CD4-positive, alpha-beta T cell treated with Interleukin-4 for 1 hour (primary cell): ENCODE measurements at places on chromosomes 5 and 9.

- DNase-seq = no peak
Observed at GRCh38 chr9:134730761-134731496, 89.3 kb downstream of the COL5A1 start.

DNA sequence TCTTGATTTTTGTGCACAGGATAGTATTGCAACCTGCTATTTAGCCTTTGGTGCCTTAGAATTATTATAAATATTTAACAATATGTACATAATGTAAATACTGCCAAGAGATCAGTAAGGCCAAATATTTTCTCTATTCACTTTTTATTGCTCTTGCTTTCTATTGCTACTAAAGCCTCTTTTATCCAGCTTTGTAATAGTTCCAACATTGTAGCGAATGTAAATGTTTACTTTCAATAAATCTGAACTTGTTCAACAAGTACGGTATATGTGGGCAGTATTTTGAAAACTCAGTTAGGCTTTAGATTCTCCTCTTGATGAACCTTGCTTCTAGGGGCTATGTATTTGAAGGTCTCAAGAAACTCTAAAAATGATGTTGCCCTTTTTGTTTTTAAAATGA lies 179.8 kb downstream of the PARP8 start:
- no peak for DNase-seq

- DNase-seq = peak; percentile 75
Observed at GRCh38 chr5:14706615-14707021, 42.1 kb downstream of the OTULIN start.

DNA sequence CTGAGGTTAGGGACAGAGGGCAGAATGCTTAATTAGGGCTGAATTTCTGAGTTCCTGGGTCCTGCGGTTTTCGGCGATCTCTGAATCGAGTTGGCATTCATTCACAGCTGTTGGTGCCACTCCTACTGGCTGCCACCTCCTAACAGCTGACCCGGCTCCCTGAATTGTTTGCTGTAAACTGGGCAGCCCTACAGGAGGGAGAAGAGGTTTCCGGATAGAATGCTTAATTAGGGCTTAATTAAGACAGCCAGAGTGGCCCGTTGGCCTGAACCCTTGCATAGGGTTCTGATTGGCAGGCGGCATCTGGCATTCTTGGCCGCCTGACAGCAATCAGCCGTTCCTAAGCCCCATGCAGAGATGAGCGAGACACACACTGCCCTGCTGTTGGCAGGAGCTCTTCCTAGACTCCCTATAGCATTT lies 25.7 kb downstream of the FRMPD1 start:
- DNase-seq = no peak

- DNase-seq = no peak
Observed at GRCh38 chr9:136151214-136151804, 32.6 kb upstream of the TMEM250 start.

DNA sequence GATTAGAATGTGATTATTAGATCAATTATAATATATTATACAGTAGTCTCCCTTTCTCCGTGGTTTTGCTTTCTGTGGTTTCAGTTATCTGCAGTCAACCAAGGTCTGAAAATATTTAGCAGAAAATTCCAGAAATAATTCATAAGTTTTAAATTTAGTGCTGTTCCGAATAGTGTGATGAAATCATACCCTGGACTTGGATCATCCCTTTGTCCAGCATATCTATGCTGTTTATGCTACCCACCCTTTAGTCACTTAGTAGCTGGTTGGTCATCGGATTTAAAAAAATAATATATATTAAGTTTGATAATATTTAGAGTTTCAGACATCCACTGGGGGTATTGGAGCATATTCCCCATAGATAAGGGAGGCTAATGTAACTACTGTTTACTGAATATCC lies 19.6 kb downstream of the RMI1 start:
- no peak for DNase-seq

GRCh38 chr5:115601701-115602590 lies at the start of gene TICAM2:
Gene TICAM2, minus strand, starts transcription at chr5:115602479. Its CDS starts 21,223 bp downstream, at chr5:115581256.
- peak; percentile 61 for DNase-seq

DNA sequence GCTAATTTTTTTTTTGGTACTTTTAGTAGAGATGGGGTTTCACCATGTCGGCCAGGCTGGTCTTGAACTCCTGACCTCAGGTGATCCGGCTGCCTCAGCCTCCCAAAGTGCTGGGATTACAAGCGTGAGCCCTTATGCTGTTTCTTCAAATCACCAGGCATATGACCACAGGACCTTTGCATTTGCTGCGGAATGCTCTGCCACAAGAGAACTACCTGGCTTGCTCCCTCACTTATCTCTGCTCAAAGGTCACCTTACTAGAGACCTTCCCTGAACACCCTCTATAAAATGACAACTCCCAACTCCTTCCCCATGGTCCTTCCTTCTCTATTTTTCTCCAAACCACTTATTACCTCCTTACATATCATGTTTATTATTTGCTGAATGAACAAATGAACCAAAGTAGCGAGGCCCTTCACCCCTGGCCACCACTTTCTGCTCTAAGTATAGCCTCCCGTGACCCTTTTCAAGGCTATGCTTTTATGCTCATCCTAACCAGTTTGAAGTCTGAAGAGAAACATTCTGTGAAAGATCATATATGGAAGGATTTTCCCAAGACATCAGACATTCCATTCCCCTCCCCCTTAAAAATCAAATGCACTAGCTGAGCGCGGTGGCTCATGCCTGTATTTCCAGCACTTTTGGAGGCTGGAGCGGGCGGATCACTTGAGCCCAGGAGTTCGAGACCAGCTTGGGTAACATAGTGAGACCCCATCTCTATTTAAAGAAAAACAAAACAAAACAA lies 1.3 kb downstream of the ZER1 start:
- no peak for DNase-seq

DNA sequence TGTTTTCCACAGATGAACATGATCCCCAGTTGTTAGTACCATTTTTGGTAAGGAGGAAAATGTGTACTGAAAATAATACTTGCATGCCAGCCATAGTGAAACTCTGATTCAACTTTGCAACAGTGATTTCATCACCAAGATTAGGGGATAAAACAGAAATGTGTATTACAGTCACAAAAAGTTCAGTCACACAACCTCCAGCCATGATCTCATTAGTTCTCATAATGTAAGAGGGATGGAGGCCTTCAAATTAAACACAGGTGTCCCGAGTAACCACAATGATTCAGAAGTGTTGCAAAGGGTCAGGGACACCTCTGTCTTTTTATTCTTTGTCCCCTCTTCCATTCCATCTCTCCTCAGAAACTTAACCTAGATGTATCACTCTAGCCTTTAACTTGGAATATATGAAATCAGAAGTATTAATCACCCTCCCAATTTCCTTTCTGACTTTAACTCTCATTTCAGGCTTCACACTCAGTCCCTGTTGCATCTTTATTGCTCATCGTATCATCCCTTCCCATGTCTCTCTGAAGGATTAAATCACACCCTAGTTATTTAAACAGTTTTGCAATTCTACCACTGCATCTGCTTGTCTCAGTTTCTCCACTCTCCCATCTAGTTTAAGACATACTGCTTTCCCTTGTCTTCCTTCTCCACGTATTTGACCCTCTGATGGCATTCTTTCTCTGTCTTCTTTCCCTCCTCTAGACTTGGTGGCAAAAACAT lies 291.2 kb downstream of the ADAMTS6 start:
- no peak for DNase-seq

GRCh38 chr9:114273461-114273881 lies 49.4 kb upstream of the ORM1 start:
- DNase-seq = no peak

GRCh38 chr5:64814073-64814472 lies 45.3 kb downstream of the CWC27 start:
- DNase-seq = no peak

- DNase-seq = no peak
Observed at GRCh38 chr5:23411200-23411599, 96.2 kb upstream of the PRDM9 start.

- no peak for DNase-seq
Observed at GRCh38 chr9:107387409-107387808, 102.2 kb downstream of the KLF4 start.

DNA sequence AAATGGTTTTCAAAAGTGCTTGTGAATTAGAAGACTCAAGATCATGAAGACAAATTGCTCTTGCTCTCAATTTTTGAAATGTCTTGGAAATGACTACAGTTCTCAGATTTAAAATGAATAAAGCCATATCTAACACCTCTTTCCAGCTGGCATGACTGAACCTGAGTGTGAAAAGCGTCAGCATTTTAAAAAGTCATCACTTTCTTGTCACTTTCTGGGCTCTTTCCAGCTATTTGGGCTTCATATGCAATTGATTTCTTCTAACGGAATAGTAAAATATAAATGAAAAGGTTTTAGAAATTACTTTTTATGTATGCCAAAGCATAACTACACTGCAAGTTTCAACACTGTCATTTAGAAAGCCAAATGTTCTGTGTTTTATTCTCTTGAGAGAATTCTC lies 2.3 kb downstream of the GPR21 start:
- DNase-seq = no peak

GRCh38 chr9:129612123-129612522 lies 8.8 kb downstream of the C9orf50 start:
- DNase-seq = no peak

DNA sequence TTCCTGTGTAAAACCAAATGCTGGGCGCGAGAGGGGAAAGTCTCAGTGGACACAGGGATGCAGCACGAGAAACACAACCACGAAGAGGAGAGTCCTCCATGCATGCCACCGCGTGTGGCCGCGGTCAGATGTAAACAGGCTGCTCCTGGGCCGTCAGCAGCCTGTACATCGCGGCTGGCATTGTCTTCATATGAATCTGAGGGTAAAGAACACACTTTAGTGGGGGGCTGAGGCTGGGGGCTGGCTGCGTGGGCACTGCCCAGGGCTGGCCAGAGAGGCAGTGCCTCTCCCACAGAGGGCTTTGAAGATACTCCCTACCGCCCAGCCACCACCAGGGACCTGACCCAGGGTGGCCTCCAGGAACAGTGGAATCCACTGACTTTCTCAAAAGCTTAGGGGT lies 106.2 kb downstream of the ENTREP1 start:
- no peak for DNase-seq

DNA sequence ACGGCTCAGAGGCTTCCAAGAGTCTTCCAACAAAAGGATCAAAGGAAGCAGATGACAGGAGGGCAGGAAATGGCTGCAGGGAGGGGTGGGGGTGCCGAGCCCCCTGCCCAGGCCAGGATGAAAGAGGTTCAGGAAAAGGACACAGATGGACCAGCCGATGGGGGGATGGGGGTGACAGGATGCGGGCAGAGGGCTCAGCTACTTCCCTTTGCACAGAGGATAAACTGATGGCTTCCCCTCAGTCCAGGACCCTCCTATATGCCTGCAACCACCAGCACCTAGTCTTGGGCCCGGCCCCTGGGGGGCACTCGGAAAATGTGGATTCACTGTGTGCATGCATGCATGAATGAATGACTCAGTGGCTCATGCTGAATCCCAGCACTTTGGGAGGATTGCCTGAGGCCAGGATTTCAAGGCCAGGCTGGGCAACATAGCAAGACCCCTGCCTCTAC lies 148.2 kb downstream of the C9orf50 start:
- DNase-seq = no peak

DNA sequence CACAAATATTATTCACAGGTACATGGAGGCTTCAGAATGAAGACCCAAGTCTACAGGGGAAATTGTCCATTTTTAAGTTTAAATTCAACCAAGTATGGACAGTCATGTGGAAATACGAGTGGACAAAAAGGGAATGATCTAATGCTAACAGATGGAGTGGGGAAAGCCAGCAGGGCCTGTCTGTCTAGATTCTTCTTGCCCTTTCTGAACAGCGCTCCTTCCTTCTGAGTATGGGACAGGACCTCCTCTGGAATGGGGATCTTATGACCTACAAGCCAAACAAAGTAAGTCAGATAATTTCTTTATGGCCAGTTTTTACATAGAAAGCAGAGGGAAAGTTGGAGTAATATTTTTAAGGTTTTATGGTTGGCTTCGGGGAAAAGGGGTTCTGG lies 119.8 kb upstream of the NEK6 start:
- no peak for DNase-seq

DNA sequence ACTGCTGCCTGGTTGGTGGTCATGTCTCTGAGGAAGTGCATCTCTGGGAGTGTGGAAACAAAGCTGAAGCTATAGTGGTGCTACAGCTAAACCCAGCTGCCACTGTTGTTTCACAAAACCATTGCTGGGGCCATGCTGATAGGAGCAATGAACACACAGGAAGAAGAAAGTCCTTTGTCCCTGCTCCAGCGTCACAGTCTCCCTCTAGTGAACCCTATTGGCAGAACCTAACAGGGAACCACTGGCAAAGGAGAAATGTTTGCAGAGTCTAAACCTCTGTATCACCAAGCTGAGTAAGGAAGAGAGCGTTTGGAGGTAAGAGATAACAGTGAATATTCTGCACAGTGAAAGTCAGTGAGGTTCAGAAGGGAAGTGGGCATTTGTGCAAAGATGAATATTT lies 244.0 kb downstream of the YTHDC2 start:
- no peak for DNase-seq

GRCh38 chr5:172918421-172919371 lies 40.5 kb upstream of the RPL26L1 start:
- DNase-seq = peak; percentile 54
